ENCODE measurements at places on chromosomes 11 and 22.

DNA sequence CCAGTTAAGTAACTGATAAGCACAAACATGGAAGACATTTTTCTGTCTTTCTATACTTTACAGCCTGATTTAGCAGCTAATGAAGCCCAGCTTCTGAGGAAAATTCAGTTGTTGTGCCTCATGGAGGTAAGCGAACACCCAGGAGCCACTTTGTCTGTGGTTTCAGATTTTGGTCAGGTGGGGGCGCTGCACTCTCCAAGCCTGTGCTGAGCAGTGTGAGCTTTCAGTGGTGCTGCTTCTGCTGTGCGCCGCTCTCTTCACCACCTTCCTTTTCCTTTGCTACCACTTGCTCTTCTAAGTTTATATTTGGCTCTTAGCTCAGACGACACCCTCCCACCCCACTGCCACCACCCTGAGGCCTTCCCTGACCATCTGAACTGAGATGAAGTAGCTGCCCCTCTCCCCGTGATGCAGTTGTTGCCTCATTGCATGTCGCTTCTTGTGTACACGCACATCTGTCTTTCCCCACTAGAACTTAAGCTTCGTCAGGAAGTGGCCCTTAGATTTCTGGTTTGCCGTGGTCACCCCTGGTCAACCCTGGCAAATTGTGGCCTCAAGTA lies 14.0 kb downstream of the PSMD13 start:
- DNase-seq = peak; percentile 5

DNA sequence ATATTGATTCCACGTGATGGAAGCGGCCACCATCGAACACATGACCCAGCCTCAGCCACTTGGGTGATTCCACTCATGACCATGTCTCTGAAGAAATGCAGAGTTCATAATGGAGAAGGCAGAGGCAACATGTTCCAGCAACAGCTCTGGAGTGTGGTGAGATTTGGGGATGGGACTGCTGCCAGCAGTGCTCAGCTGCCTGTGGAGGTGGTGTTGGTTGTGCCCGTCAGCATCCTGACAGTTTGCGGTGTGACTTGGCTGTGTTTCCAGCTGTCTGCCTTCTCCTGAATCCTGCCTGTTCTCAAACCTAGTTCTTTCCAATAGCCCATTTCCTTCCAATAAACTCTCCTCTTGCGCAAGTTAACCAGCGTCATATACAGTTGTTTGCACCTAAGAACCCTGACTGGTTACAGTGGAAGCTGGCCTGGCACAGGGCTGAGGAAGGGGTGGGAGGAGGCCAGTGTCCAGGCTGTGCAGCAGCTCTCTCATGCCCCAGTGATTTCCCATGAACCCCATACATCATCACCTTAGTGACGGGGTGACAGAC lies 22.0 kb upstream of the OR8B8 start:
- DNase-seq = no peak

DNA sequence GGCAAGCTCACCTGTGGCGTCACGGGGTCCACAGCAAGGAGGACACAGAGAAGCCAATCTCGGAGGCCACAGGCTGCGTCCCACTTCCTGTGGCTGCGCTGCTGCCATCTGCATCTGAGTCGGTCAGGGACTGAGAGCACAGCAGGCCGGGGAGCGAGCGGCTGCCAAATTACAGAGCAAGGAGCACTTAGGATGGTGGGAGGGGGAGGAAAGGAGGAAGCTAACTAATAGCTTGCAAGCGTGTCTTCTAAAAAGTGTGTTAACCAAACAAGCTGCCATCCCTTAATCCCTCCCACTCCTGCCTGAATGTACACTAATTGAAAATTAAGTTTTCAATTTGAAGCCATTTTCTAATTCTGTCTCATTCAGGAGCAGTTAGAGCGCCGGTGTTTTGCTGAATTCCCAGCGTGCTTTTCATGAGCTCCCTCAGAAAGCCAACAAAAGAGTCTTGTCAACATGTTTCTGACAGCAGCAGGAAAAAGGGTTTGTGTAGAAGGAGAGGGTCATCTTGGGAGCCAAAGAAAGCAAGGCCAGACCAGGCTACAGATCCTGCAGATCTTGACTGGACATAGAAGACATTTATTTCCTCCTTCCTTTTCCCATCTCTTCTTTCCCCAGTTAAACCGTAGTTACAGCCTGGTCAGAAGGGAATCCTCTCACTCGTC lies 42.4 kb upstream of the API5 start:
- peak; percentile 51 for DNase-seq

DNA sequence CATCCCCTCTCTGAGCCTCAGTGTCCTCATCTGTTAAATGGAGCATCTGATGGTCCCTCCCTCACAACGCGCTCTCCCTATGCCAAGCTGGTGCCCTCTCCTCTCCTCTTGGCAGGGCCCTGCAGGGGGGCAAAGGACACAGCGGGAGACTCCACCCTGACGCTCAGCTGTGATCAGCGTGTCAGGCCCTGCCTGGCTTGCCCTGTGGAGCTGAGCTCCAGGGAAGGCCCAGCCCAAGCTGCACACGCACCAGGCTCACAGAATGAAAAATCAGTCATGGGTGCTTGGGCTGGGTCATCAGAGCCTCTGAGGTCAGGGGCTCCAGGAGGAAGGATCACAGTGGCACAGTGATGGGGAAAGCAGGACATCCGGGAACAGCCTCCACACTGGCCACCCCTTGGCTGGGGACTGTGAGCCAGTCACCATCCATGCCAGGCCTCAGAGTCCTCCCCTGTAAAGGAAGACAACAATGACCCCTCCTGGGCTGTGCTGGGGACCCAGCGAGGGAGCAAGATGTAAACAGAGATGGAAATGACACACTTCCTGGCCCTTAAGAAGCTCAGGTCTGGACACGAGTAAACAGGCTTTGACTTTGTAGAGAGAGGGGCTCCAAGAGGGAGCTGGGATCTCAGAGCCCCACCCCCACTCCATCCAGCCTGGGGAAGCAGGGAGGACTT lies 36.6 kb downstream of the RPL3 start:
- DNase-seq = no peak

DNA sequence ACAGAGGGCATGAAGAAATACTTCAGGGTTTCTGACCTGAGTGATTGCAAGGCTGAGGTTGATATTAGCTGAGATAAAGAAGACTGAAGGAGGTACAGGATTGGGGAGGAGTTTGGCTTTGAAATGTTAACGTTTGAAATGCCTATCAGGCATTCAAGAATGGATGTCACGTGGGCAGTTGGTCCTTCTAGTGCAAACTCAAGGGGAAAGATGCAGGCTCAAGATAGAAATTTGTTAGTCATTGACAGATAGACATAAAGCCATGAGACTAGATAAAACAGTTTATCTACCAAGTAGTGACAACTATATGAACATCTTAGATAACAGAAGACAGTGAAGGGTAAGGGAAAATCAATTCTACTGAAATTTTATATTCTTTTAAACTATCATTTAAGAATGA lies 23.1 kb downstream of the TTC17 start:
- no peak for DNase-seq

- DNase-seq = no peak
Observed at GRCh38 chr11:35343033-35343598, 76.2 kb downstream of the SLC1A2 start.

DNA sequence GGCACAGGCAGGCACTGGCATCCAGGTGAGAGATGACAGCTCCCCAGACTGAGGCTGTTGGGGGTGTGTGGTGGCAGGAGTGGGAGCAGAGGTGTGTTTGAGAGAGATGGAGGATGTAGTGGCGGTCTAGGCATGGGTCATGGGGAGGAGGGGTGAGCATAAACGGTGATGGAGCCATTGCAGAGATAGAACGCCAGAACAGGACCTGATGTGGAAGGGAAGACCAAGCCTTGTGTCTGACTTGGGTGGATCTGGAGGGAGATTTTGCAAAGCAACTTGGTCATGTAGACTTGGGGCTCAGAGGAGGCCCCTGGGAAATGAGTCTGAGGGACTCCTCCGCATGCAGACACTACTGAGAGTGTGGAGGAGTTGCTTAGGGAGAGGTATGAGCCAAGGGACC lies 50.0 kb upstream of the CLDN5 start:
- no peak for DNase-seq

DNA sequence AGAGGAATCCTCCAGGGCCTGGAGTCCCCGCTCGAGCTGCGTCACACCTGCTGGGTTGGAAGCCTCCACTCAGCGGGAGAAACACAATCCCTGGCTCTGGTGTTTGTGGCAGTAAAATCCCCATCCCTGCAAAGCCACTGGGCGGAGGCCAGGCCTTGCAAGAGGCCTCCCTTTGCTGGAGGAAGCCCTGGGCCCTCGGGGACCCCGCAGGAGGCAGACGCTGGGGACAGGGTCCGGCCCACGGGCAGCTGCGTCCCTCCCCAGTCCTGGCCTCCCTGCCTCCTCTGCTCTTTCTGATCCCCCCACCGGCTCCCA lies 194.7 kb downstream of the BRD1 start:
- no peak for DNase-seq

DNA sequence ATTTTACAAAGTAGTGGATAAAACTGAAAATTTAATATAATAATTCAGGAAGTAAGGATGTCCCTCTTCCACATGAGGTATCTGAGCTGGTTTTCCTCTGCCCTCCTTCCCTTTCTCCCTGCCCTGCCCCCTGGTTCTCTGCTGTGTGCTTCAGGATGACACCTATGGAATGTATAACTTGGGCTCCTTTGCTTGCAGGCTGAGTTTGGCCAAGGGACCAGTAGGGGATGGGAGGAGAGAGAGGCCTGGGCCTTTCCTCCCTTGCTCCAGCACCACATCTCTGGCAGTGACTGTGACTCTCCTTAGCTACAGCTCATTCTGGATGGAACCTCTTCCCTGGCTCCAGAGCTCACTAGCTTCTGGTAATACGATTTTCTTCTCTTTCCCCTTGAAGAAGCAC lies 10.1 kb downstream of the IRAG1 start:
- no peak for DNase-seq

DNA sequence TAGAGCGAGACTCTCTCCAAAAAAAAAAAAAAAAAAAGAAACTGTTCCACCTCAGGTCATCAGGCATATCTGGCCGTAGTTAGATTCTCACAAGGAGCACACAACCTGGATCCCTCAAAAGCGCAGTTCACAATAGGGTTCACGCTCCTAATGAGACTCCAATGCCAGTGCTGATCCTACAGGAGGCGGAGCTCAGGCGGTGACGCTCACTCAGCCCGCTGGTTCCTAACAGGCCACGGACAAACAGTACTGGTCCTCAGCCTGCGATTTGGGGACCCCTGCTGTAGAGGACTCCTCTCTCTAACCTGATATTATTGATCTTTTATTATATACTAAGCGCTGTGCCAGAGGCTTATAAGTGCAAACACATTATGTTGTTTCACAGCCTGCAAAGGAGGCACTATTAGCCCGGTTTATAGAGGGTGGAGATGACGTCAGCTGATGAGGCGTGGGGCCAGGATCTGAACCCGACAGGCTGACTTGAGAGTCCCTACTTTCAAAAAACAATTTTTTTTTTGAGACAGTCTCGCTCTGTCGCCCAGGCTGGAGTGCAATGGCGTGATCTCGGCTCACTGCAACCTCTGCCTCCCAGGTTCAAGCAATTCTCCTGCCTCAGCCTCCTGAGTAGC lies 4.9 kb upstream of the MAFF start:
- no peak for DNase-seq

DNA sequence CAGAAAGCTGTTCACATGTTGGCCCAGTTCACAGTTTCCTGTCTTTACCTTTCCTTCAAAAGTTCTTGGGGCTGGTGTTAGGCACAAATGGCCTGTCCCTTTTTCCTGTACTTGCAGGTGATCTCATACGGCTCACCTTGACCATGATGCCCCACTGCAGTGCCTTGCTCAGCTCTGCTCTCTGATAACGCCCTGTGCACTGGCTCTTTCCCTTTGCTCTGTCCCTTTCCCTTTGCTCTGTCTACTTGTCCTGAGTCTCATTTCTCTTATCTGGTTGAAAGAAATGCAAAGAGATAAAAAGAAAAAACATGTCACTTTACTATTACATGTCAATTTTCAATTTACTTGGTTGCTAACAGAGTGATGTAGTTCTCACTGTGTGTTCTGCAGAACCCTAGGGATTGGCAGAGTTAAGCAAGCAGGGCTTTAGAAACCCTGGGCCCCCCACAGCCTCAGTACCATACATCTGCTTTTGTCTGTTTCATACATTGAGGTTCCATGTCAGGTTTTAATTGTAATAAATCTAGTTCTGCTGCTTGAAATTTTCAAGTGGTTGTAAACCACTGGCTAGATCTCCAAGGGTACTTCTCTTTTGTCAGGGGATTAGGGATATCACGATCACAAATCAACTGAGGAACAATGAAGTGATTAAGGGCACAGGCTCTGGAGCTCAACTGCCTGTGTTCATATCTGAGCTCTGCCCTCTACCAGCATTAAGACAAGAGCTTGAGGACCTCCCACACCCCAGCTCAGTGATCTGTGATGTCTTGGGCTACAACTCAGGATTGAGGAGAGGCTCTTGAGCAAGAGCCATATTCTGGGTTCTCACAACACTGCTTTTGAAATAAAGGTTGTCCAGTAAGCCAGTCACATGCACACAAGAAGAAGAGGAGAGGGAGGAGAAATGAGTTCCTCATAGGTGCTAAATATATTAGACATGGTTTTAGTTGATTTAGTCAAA lies 16.3 kb upstream of the SORL1 start:
- DNase-seq = no peak

GRCh38 chr11:121892863-121893262 lies 223.2 kb downstream of the BLID start:
- DNase-seq = no peak

GRCh38 chr11:70071996-70072395 lies 6.1 kb upstream of the ANO1 start:
- DNase-seq = no peak

GRCh38 chr11:115741376-115742107 lies 237.3 kb upstream of the CADM1 start:
- peak; percentile 38 for DNase-seq

- no peak for DNase-seq
Observed at GRCh38 chr22:45642986-45643385, 28.6 kb upstream of the ATXN10 start.

- no peak for DNase-seq
Observed at GRCh38 chr11:114260483-114260882, 35.7 kb upstream of the NNMT start.
